A549 treated with DMSO at 1 μM for 4 hours (cell line): ENCODE measurements at places on chromosomes 5 and 9. TPM values are rescaled to one million over a fixed set of nuclear protein-coding genes. Genes with fewer than 3 reads are reported as not detected.

The SOX30 gene
- total RNA-seq, result 0.03 to 0.05 TPM in 2 of 5 replicates, not detected in the others

The LCN2 gene
- 2.2 to 6.1 TPM (median 3.3 TPM) in 5 replicates for total RNA-seq

The GABRA1 gene
- not detected in 5 replicates for total RNA-seq

The MEGF9 gene
- total RNA-seq, result 23.4 to 34.5 TPM (median 32.2 TPM) in 5 replicates

The FBXL7 gene
- 0.89 to 1.9 TPM (median 1.6 TPM) in 5 replicates for total RNA-seq
